ENCODE measurements at places on chromosomes 7 and 10.

GRCh38 chr10:58264780-58265179, 2.9 kb downstream of the IPMK start:
- DNase-seq, result peak; percentile 58

- no peak for DNase-seq
Measured at GRCh38 chr7:103114576-103115008, 34.3 kb downstream of the NAPEPLD start.

GRCh38 chr10:126732308-126732707, 61.8 kb upstream of the C10orf90 start:
- DNase-seq, result no peak

DNA sequence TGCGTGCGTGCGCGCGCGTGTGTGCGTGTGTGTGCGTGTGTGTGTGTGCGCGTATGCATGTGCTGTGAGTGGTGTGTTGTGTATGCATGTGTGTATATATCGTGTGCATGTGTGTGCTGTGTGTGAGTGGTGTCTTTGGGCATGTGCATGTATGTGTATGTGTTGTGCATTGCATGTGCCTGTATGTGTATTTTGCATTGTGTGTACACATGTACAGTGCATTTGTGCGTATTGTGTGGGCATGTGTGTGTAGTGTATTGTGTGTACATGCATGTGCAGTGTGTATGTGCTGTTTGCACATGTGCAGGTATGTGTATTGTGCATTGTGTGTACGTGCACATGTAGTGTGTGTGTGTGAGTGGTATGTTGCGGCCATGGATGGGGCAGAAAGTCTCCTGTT, 6.0 kb upstream of the DPYSL4 start:
- DNase-seq, result no peak

DNA sequence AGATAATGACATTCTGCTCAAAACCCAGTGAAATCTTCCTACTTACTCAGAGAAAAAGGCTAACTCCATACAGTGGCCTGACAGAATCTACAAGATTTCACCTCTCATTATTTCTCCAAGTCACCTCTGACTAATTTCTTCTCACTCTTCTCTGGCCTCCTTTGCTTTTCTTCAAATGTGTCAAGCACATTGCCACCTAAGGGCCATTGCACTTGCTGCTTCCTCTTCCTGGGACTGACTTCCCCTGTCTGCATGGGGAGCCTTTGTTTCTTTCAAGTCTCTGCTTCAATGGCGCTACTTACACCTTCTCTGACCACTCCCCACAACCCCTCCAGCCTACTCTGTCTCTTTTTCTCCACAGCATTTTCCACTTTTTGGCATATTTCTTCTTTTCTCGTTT, 36.0 kb downstream of the PRTFDC1 start:
- no peak for DNase-seq

- no peak for DNase-seq
Measured at GRCh38 chr7:5470167-5470532, 46.5 kb upstream of the TNRC18 start.

- DNase-seq, result peak; percentile 39
Measured at GRCh38 chr7:26376175-26376917, 84.7 kb downstream of the SNX10 start.
